ENCODE measurements at places on chromosomes 7 and 10.

DNA sequence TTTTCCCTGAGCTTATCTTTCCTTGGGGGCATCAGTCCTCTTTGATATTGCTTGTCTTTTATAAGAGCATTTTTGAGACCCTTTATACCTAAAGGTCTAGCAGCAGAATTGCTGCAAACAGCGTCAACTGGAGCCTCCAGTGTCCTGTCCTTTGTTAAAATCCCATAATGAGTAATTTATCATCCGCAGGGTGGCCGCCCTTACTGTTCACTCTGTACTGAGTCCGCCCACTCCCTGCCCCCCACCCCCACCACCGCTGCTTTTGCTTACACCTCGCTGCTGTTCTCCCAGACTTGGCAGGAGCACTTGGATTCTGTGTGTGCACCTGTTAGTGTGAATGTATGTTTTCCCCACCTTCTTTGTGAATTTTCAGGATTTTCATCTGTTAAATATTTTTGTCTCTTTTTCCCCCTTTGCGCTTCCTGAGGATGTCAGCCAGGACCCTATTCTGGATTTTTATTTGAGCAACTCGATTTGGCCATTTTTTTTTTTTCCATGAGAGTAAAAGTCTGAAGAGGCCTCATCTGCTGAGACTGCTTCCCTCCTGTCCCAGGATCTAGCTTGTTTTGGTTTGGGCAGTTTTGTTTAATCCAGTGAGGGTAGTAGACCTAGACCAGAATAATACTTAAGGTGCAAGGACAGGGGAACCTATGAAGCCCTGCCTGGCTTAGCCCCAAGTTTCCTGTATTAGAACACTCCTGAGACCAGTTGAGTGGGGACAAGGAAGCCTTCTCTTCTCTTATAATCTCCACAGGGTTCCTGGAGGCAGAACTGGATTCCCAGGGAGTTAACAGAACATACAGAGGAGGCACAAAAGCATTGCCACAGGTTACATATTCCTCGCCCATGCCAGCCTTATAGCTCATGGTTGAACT is 8.2 kb downstream of the AGFG2 start:
- no peak for DNase-seq

- no peak for DNase-seq
Observed at GRCh38 chr10:132465193-132465888, 68.3 kb downstream of the PWWP2B start.

- DNase-seq, result no peak
Observed at GRCh38 chr7:38700116-38700515, 68.9 kb upstream of the AMPH start.

DNA sequence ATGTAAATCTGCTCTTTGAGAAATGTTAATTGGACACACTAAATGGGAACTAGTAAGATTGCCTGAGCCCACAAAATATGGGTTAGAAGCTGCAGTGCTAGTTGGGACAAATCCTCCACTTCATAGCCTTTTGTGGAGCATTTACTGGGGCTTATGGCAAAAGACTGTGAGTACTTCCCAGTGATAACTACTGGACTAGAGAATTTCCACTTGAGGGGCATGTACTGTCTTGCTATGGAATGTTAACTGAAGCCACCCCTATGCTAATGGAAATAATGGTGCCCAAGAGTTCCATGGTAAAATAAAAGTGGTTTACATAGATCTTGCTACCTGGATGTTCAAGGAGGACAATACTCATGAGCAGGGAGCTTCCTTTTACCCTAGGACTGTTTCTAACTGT is 29.3 kb downstream of the AVL9 start:
- no peak for DNase-seq

- DNase-seq, result peak; percentile 37
Observed at GRCh38 chr7:33107136-33108066, 1.8 kb downstream of the RP9 start.

DNA sequence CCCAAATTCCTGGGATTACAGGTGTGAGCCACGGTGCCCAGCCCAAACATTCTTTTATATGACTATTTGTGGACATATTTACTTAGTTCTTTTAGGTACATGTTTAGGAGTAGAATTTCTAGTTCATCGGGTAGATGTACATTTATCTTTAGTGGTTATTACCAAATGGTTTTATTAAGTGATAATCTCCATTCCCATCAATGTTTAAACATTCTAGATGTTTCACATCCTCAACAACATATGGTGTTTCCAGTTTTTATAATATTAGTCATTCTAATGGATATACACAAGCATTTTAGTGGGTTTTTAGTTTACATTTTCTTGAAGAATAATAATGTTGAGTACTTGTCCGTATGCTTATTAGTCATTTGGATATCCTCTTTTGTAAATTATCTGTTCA is 131.7 kb downstream of the RTKN2 start:
- no peak for DNase-seq

DNA sequence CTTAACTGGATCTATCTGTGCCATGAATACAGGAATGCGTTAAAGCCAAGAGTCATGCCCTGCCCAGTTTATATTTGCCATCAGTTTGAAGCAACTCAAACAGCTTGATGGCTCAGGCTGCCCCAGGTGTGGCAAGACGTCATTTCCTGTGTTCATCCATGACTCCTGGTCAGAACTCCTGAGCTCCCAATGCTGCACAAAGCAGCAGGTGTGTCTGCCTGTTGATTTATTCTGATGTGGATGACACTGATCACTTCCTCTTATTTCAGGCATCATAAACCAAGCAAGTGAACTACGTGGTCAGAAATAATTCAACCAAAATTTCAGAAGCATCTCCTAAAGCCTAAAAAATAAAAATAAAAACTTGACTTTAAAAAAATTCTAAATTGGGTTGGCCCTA is 68.5 kb downstream of the EZH2 start:
- DNase-seq, result no peak

DNA sequence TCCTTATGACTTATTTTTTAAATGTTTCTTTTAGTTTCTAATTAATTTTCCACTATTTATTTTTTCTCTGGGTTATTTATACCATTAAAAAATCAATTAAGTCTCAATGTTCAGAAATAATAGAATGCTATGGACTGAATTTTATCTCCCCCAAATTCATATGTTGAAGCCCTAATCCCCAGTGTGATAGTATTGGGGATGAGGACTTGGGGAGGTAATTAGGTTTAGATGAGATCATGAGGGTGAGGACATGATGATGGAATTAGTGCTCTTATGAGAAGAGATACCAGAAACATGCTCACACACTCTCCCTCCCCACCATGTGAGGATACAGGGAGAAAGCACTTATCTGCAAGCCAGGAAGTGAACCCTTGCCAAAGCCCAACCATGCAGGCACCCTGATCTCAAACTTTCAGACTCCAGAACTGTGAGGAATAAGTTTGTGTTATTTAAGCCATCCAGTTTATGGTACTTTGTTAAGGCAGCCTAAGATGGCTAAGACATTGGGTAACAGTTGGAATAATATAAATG is 202.6 kb downstream of the MDFIC start:
- DNase-seq, result no peak

DNA sequence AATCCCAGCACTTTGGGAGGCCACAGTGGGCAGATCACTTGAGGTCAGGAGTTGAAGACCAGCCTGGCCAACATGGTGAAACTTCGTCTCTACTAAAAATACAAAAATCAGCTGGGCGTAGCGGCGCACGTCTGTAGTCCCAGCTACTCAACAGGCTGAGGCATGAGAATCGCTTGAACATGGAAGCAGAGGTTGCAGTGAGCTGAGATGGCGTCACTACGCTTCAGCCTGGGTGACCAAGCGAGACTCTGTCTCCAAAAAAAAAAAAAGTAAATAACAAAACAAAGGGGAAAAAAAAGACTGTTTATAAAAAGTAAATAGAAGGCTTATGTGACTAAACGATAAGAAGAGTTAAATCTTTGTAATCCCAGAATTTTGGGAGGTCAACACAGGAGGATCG is 15.0 kb upstream of the DNMBP start:
- no peak for DNase-seq

DNA sequence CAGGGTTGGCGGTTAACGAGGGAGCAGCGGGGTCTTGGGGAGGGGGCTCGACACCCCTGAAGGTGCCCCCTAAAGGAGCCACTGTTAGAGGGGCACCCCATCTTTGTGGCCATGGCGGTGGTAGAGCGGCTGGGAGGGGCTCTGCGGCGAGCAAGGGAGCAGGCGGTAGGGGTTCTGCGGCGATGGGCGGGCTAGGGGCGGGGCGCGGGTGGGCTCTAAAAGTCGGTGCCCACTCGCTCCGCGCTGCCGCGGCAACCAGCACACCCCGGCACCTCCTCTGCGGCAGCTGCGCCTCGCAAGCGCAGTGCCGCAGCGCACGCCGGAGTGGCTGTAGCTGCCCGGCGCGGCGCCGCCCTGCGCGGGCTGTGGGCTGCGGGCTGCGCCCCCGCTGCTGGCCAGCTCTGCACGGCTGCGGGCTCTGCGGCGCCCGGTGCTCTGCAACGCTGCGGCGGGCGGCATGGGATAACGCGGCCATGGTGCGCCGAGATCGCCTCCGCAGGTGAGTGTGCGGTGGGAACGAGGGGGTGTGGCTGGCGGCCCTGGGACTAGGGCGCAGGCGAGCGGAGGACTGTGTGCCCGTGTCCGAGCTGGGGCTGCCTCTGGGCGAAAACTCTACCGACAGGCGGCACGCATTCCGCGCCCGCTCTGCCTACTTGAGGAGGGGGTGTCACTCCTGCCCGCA is at the start of gene MEST:
Gene MEST, plus strand, starts transcription at position 245 of the 682 bp plus-strand sequence. Its CDS starts 229 bp downstream, at position 474.
- DNase-seq, result no peak

- no peak for DNase-seq
Observed at GRCh38 chr10:130542761-130543160, 406.6 kb downstream of the GLRX3 start.

- DNase-seq, result peak; percentile 81
Observed at GRCh38 chr7:3146571-3147226, 103.0 kb upstream of the CARD11 start.

GRCh38 chr10:123774132-123774742 is 108.1 kb downstream of the GPR26 start:
- DNase-seq, result no peak

DNA sequence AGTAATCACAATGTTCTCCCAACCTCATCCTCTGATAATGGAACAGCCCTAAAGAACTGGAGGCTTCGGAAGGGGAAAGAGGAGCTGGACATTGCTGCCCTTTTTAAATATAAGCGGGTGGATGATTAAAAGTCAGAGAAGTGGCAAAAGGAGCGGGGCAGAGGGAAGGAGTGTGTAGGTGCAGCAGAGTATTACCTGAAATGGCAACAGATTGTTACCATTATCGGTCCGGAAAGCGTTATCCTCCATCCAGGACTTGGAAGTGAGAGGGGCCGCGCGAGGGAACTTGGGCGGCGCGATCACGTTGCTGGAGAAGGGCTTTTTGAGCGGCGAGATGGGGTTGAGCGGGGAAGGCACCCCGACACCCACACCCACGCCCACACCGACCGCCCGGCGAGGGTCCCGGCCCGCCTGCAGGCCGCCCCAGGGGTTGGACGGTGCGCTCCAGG is 51.7 kb downstream of the CPEB3 start:
- no peak for DNase-seq

GRCh38 chr7:139532636-139533155 is 9.2 kb downstream of the CLEC2L start:
- DNase-seq, result peak; percentile 75

DNA sequence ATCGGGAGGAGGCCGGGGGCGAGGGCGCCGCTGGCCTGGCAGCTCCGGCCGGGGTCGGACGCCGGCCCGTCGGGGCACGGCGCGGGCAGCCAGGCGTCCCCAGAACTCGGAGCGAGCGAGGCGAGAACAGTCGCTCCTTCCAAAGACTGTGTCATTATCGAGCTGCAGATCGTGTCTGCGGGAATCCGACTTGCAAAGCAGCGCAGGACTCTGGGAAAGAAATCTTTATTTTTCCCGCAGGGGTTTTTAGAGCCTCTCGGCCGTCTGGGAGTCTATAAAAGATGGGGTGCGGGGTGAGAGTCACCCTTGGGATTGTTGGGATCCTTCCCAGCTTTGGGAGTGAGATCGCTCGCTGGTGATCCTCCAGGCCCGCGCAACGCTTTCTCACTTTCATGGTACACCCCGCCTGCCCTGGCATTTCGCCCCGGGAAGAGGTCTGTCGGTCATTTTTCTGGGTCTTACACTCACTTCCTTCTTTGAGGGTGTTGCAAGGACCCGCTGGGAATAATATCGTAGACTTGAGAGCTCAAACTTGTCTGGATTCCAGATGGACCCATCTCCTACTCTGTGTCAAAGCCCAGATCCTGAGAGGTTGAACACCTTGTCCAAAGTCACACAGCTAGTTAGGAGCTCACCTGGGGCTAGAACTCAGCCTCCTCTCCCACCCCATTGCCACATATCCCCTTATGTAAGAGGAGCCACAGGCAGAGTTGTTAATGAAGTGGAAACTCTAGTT is 1.0 kb downstream of the UBTD1 start:
- DNase-seq, result peak; percentile 71

DNA sequence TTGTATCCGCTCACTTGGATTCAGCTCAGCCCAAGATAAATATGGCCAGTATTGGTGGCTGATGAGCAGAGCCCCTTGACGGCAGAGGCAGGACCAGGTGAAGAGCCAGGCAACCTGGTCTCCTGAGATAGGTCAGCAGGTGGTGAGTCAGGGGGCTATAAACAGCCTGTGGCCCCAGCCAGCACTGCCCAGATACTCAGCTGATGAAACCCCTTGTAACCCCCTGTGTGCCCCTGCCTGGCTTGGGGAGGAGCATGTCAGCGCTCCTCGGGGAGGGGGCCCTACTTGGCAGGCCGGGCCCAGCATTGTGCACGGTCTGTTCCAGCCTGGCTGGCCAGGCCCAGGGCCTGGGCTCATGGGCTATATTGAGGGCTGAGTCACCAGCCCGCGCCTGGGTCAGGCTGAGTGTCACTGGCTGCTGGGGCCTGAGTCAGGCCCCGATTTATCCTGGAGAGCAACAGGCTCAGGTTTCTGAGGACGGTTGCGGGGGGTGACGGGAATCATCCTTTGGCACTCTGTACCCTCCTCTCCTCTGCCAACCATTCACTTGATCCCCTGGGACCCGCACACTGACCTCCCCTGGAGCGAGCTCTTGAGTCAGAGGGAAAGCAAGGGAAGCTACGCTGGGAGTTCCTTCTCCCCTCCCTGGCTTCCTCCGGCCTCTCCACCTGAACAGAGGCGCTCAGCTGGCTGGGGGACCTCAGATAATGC is 2.8 kb upstream of the FLNC start:
- DNase-seq, result peak; percentile 52

GRCh38 chr7:24907311-24907886 is 72.6 kb downstream of the OSBPL3 start:
- no peak for DNase-seq

DNA sequence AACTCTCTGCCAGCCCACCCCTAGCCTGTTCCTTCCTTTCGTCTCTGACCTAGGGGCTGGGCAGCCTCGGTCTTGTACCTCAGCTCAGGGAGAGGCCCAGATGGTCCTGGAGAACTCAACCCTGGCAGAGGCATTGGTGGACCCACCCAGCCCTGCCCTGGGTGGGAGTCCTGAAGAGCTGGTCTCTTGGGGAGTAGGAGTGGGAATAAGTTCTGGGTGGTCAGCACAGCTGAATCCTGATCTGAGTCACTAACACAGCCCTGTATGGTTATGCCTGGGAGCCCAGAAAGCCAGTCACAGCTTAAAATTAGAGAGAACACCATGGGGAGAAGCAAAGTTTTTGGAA is 84.0 kb downstream of the SORBS1 start:
- DNase-seq, result no peak

DNA sequence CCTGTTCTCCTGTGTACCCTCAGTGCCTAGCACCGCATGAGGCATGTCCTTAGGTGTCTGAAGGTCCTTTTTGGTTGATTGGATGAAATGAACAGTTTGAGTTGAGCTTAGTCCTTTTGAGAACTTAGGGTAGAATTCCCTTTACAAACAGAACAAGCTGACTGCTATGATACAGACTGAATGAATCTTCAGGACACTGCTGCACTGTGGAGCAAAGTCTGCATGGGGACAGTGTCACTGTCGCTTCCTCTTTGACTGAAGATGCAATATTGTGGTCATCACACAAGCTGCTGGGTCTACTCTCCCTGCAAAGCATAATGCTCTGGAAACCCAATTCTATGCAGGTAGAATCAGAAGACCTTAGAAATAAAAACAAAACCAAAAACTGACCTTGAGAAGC is 8.6 kb upstream of the PLAU start:
- peak; percentile 55 for DNase-seq

Data from suppressor macrophage treated with lipopolysaccharide for 1 hour (primary cell).